ENCODE measurements at places on chromosomes 1 and 21.

GRCh38 chr1:226682871-226683814 is 55.9 kb downstream of the ITPKB start:
- DNase-seq: no peak

- no peak for DNase-seq
Observed at GRCh38 chr1:201876148-201876818, 12.4 kb upstream of the SHISA4 start.

DNA sequence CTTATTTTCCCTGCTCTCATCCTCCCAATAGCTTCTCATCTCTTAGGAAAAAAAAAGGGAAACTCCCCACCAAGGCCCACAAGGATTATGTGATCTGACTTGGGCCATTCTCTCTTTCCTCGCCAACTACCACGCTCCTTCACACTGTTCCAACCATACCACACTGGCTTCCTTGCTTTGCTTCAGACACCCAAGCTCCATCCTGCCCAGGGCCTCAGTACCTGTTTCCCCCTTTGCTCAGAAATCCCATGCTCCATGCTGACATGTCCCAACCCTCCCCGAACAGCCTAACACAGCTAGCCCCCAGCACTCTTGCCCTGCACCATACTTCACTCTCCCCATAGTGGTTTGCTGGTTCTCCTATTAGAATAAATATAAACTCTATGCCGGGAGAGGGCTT is 39.2 kb downstream of the MAB21L3 start:
- DNase-seq: no peak

GRCh38 chr1:940107-941014 is 16.6 kb downstream of the SAMD11 start:
- DNase-seq: peak; percentile 77

GRCh38 chr1:47187926-47188250 is 1.9 kb downstream of the PDZK1IP1 start:
- no peak for DNase-seq

DNA sequence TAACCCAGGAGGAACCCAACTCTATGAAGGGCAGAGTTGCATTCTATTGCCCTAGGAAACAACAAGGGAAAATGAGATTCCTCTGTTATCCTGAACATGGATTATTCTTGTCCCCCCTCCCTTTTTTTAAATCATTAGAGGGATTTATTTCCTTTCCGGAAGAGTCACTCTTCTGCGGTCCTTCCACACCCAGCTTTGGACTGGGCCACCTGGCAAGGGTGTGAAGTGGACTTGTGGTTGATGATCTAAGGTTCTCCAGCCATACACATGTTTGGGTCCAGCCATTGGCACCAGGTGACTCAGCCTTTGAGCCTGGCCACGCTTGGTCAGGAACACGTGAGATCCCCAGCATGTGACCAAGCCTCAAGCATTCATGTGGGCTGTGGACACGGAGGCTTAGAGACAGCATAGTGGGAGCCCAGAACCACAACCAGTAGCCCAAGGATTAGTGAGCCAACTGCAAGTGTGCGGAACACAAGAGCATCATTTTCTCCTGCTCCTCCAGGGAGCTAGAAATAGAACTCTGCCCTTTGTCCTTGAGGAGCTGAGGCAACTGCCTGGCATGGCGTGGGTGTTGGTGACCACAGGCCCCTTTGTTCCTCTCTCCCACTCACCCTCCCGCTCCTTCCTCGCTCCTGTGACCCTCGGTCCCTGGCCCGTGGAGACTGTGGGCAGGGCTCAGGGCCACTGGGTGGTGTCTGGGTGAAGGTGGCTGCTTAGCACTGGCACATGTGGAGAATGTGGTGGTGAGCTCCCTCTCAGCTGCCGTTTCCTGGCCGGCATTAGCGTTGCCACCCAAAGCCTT is 50.1 kb downstream of the NENF start:
- no peak for DNase-seq

DNA sequence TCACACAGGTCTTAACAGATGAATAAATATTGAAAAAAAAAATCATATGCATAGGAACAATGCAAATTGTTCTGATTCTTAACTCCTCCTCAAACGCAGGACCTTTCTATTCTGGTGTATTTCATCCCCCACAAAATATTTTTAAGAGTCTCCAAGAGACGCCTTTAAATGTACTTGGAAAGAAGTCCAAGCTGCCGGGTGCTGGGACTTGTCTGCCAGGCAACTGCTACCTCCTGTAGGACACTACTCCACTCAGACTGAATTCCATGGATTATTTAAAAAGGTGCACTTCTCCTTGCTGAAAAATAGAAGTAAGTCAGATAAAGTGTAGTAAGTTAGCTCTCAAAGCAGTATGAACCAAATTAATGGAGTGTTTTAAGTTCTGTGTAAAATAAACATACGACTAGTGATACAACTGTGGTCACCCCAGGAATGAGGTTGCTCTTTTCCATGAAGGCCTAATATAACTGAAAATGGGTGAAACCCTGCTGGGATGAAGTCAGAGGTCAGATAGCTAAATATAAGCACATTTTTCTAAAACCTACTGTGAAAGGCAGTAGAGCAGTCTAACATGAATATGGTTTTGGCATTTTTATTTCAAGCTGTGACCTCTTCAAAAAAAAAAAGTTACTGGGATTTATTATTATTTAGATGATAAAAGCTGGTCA is 189.2 kb upstream of the PBX1 start:
- DNase-seq: no peak

DNA sequence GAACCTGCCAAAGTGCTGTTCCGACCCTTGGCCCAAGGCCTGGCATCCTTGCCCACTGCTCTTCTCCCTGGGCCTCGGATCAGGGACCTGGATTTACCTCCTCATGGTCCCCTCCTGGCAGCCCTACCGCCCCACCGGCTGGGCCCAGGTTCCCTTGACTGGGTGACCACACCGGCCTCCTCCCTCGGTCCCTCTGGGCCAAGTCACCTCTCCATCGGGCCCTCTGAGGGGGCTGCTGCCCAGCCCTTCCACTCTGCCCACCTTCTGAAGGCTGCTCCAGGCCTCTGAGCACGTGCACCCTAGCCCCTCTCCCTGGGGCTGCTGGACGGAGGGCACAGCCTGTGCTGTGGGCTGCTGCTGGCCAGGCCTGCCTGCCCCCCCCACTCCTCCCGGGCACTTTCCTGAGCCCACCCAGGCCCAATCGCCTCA is 9.3 kb upstream of the MMEL1 start:
- no peak for DNase-seq

- DNase-seq: no peak
Observed at GRCh38 chr1:9878404-9878803, 31.7 kb downstream of the CTNNBIP1 start.

Measured in neural progenitor cell (in vitro differentiated cells).